Hematopoietic multipotent progenitor cell treated with erythropoietin and hydrocortisone succinate and interleukin-3 and kit ligand, for 17 days (in vitro differentiated cells): ENCODE measurements at places on chromosomes 2 and 18.

DNA sequence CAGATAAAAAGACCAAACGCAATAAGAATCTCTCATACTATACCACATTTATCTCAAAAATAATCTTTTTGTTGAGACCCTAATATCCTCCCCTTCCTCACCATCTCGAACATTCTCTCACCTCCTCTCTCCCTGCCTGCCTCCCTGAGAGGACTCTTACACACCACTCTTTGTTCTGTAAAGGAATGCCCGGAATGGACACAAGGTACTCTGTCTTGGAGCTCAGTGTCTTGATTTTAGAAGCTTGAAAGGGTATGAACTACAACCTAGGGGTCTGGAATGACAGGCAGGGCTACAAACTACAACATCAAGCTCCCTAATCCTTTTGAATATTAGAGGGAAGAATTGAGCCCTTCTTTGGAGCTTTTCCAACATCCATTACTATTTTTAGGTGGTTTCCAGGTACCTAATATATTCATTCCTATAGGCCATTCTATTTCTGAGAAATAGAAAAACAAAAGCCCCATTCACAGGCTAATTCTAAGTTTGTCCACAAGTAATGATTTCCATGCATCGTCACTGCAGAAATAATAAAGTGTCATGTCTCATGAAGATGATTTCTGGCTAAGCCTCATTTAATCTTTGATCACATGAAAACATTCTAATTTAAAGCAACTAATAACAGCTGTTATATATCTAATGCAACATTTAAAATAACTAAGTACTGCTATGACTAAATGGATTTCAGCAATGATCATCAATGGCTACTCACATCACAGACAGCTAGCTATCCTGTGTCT lies 60.6 kb downstream of the LRP2 start:
- no peak for DNase-seq

- DNase-seq, result no peak
Observed at GRCh38 chr18:74856434-74856833, 258.8 kb downstream of the ZNF407 start.

GRCh38 chr2:151614606-151615306 lies 119.5 kb downstream of the NEB start:
- DNase-seq, result no peak

GRCh38 chr18:34354351-34354750 lies 129.6 kb upstream of the NOL4 start:
- no peak for DNase-seq

DNA sequence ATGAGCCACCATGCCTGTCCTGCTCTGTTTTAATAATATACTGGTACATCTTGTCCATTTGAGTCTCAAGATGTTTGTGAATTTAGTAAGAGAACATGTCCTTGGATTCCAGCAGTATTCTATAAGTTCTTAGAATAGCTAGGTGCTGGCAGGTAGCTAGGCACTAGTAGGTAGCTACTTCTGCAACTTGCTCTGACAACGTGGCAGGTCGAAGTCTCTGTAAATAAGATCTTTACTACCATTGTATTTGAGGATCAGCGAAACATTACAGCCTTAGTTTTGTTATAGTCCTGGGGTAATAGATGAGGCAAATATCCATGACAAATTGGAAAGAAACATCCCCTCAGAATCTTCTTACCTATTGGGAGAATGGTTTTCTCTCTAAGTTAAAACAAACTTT lies 14.2 kb upstream of the PRELID3A start:
- no peak for DNase-seq

DNA sequence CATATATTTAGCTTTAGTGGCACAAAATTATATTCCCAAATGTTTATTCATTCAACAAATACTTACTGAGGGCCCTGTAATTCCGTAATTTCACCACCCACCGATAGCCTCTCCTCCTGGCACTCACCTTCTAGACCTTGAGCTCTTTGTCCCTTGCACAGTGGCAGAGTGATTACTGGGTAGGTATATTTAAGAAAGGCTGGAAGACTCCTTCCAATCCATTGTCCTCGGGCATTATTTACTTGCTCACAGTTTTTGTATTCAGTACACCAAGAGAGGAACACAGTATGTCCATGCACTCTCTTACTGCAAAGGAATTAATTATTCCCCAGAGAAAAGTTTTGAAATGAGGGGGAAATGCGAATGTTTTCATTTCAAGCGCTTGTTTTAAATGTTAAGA lies 1.1 kb upstream of the CDCA7 start:
- no peak for DNase-seq

DNA sequence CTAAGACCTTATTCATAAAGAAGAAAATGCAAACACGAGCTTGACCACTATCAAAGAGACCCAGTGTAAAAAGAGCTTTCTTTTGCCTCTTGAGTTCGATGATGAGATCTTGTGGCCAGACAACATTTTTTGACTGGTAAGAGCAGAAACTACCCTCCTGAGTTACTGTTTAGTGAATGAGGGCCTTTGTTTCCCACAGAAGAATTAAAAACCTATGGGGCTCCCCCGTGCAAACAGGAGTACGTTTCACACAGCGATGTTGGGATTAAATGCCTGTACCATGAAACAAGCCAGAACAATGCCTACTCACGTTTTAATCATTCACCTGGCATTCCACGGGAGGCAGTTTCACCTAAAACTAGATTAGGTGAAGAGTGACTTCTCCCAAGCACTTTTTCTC lies 36.0 kb downstream of the MYCN start:
- DNase-seq, result no peak
